ENCODE measurements at places on chromosomes 4 and X.

GRCh38 chr4:21753084-21753760, 195.3 kb downstream of the KCNIP4 start:
- DNase-seq = no peak

- no peak for DNase-seq
Measured at GRCh38 chr4:120314969-120315368, 248.3 kb upstream of the MAD2L1 start.

- DNase-seq = no peak
Measured at GRCh38 chrX:71131510-71131909, 13.1 kb downstream of the MED12 start.

DNA sequence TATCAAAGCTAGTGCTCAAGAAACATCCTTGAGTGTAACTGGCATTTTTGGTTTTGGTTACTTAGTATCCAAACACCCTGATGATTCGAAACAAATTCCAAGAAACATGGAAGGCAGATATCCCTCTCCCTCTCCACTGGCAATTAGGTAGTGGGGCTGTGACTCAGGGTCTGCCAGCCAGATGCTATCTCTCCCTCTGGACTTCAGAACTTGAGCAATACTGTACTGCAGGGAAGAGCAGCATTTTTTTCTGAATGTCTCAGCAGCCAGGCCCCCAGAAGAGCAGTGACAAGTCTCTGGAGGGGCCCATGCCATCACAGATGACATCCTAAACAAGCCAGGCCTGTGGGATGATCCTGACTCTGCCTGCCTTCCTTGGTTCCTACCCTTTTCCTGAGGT, 37.3 kb upstream of the BCORL1 start:
- DNase-seq = no peak

DNA sequence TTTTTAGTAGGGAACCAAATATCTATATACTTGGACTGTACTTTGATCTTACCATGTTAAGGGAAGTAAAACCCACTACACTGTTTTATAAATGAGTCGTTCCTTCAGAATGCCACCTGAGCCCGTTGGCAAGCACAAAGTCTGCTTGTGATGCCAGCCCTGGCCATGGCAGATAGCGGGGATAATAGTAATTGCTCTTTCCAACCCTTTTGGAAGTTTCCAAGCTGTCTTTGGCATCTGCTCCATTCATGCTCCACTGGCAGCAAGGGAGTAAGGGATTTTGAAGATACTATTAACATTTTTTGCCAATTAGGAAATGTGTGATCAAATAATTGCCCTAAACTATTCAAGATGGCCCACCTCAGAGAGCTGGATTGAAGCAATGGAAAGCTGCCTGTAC, 689.2 kb upstream of the SLIT2 start:
- DNase-seq = no peak

- no peak for DNase-seq
Measured at GRCh38 chrX:63012574-63012973, 338.6 kb downstream of the SPIN4 start.

GRCh38 chrX:1700757-1701156, 85.9 kb downstream of the ASMT start:
- no peak for DNase-seq

- no peak for DNase-seq
Measured at GRCh38 chrX:23726191-23726590, 16.9 kb downstream of the ACOT9 start.

- no peak for DNase-seq
Measured at GRCh38 chrX:51026862-51027261, 116.3 kb downstream of the BMP15 start.

GRCh38 chrX:653306-653705, 22.7 kb downstream of the SHOX start:
- DNase-seq = no peak

- DNase-seq = no peak
Measured at GRCh38 chrX:103440621-103441020, 64.3 kb downstream of the BEX3 start.

DNA sequence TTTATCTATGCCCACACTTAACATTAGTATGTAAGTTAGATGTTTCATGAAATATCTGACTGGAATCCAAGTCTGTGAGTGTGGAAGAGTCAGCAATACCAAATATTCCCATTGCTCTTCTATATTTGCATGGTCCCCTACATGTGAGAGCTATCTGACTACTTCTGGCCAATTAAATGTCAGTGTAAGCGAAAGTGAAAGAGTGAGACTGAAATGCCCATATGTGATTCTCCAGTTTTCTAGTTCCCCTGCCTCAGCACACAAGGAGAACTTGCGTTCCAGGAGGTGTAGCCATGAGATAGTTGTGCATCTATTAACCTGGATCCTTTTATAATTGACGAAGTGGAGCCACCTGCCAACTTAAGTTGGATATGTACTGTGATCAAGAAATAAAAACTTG, 50.1 kb upstream of the GLRB start:
- no peak for DNase-seq

GRCh38 chr4:80918004-80918403, 112.5 kb upstream of the BMP3 start:
- no peak for DNase-seq

GRCh38 chr4:72076562-72076961, 44.8 kb downstream of the NPFFR2 start:
- DNase-seq = no peak
